ENCODE measurements at places on chromosomes 3 and 15.

DNA sequence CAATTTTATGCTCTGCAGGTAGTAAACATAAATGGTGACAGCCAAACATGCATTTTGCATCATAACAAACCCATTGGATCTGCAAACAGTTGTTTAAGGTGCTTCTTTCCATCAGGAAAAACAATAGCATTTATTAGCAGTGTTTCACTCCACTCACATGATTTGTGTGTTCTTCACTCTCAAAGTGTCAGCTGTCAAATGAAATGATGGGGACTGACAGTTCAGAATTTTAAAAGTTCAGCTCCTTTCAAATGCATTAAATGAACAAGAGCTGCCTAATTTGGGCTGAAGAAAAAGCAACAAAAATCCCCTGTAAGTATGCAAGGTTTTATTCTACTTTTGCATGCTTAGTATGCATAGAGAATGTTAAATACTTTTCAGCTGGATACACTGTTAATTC lies 145.2 kb upstream of the CDIN1 start:
- DNase-seq = no peak

GRCh38 chr3:84275532-84275931 lies 683.3 kb upstream of the CADM2 start:
- no peak for DNase-seq

DNA sequence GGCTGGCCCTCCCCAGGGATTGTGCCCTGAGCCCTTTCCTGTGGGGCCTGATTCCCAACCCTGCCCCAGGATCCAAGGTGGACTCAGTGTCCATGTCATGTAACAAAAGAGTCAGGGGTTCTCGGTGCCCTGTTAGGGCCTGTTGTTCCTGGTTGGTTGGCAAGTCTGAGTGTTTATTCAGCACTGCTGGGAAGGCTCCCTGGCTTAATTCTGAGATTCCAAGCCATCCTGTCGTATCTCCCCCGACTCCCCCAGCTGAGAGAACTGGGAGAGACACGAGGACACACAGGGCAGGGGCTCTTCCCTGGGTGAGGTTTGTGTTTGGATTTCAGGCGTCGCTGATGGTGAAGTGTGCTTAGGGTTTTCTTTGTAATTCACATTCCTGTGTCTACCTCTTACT lies 78.3 kb downstream of the EEFSEC start:
- DNase-seq = no peak

- no peak for DNase-seq
Measured at GRCh38 chr15:42032376-42033213, 11.8 kb upstream of the PLA2G4E start.

DNA sequence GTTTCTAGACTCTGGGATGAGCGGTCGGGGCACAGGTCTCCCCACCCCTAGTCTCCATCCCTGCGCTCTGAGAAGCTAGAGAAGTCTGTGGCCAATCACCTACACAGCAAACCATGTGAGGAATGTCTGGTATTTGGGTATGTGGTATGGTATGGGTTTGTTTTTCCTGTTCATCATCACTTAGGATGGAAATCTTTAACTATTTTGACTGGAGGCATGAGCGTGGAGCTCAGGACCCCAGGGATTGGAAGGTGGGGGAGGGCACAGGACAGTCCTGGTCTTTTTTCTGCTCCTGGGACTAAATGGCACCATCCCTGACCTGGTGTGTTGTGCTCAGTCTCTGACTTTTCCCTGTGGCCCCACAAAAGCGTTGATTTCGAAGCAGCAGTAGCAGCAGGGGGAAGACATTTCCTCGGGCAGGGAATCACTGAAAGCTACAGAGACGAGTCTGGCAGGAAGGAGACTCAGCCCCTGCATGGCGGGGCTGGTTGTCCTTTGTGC lies 191.7 kb upstream of the TPM1 start:
- no peak for DNase-seq

GRCh38 chr15:49492830-49493229 lies 69.8 kb downstream of the FGF7 start:
- peak; percentile 54 for DNase-seq

GRCh38 chr15:72312605-72313447 lies 7.1 kb downstream of the CELF6 start:
- DNase-seq = peak; percentile 5

DNA sequence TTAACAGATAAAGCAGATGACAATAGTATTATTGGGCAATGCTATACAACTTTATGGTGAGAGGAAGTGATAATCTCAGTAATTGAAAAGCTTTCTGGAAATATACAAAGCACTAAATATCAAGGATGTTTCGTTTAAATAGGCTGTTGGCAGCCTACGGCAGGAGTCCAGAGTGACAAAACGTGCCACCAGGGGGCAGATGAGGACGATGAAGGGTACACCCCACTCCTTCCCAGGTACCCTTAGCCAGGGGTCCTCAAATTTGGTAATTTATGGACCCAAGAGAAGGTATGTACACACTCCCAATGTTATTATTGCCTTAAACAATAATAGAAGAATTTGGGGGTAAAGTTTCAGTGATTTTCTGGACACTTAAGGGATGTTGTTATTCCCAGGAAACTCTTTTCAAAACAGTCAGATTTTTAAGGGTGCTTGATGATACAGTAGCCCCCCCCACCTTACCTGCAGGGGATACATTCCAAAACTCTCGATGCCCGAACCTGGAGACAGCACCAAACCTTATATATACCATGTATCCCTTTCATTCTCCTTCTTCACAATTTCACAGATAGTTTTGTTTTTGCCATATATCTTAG lies 1.4 kb upstream of the MAGEL2 start:
- no peak for DNase-seq

DNA sequence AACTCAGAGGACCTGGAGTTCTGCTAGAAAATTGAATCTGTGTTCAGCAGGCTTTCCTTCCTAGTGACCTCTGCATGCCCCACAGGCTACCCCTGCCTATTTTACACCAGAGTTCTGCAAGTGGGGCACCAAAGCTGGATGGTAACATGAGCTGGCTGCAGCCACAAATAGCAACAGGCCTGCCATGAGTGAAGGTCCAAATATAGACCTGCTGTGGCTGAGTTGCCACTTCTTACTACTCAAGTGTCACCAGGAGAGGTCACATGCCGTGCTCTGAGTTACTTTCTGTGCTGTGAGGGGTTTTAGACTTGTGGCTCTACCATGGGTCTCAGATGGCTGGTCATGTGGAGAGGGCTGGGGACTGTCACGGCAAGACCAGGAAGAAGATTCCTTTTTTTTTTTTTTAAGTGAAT lies at the start of gene FSD2:
Gene FSD2 (minus strand): TSS at position 76 of the 413 bp plus-strand sequence. CDS start 18,679 bp downstream, outside the sequence.
- no peak for DNase-seq

DNA sequence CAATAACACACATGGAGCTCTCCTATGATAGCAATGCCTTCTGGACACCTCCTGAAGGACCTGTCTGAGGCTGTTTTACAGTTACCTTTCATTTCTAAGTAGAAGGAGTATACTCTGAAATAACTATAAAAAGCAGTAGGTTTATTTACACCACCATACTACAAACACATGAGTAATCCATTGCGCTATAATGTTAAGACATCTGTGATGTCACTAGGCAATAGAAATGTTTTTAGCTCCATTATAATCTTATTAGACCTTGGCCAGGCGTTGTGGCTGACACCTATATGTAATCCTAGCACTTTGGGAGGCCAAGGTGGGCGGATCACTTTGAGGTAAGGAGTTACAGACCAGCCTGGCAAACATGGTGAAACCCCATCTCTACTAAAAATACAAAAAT lies 24.7 kb downstream of the PXK start:
- DNase-seq = no peak

DNA sequence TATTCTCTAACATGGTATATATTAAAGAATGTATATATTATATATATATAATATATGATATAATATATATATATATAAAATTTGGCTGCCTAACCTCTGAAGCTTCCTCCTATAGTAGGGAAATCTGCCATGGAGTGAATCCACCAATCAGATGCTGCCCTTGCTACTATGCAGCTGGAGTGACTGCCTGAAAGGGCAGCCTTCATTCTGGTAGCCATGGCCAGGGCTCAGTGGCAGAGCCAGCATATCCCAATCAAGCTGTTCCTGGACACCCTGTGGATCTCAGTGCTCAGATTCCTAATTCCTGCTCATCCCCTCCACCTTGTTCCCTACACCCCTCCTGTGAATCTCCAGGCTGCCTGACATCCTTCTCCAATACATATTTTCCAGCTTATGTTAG lies 2.2 kb upstream of the SH3GL3 start:
- no peak for DNase-seq

DNA sequence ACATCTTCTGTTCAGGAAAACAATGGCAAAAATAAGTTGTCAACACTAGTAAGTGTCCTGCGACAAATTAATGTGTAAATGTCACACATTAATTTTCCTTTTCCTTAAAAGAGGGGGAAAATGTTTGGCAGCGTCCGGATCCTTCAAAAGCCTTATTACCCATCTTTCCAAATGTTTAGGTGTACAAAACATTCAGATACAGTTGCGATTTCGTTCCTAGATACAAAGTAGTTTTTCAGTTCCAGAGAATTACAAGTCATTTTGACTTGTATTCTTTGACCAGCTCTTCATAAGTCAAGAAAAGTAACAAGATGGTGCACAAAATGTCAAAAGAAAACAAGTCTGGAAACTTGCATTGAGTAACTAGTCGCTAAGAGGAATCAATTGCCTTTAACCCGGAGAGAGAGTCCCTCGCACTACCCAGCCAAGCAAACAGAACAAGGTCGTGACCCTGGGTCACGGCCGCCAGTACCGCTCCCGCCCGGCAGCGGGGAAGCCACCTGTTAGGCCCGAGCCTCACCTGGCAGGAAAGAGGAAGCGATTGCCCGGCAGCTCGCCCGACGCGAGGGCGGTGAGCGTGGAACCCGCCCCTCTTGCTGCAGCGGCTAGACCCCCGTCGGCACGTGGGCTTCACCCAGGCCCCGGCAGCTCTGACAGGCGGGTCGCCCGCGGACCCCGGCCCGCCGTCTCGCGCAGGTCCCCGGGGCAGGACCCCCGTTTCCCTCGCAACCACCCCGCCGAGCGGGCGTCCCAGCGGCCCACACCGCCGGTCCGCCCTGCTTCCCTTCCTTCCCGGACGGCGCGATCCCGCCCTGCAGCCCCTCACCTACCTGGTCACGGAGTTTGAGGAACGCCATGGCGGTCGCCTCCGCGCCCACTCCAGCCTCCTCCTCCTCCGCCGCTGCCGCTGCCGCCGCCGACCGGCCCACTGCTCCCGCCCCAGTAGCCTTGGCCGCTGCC lies 61.0 kb upstream of the ANKRD28 start:
- no peak for DNase-seq

DNA sequence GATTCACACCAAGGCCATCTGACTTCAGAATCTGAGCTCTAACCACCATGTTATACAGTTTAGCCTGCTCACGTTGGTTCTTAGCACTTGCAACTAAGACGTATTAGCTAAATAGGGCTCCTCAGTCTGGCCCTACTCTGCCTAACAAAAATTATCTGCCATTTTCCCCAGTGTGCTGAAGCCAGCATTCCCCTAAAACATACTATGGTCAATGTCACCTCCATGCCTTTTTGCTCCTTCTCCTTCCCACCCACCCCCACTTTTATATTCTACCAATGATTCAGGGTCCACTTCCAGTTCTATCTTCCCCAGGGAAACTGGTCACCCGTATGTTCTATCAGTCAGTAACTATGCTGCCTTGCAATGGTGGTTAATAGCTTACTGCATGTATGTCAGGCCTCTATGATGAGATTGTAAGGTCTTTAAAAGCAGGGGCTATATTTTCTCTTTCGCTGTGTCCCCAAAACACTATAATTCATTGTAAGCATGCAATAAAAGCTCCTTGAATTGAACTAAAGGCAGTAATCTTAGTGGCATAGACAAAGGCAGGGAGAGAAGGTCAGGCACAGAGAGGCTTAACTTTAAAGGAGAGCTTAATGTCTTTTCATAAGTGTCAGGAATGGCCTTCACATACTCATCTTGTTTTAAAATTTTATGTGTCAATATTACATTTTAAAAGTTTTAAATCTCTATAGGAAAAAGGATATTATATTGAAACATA lies 23.3 kb downstream of the POPDC2 start:
- no peak for DNase-seq

GRCh38 chr3:51340013-51340829 lies 44.9 kb upstream of the MANF start:
- peak; percentile 82 for DNase-seq

GRCh38 chr3:184175506-184175905 lies 851 bp downstream of the AP2M1 start:
- DNase-seq = no peak

DNA sequence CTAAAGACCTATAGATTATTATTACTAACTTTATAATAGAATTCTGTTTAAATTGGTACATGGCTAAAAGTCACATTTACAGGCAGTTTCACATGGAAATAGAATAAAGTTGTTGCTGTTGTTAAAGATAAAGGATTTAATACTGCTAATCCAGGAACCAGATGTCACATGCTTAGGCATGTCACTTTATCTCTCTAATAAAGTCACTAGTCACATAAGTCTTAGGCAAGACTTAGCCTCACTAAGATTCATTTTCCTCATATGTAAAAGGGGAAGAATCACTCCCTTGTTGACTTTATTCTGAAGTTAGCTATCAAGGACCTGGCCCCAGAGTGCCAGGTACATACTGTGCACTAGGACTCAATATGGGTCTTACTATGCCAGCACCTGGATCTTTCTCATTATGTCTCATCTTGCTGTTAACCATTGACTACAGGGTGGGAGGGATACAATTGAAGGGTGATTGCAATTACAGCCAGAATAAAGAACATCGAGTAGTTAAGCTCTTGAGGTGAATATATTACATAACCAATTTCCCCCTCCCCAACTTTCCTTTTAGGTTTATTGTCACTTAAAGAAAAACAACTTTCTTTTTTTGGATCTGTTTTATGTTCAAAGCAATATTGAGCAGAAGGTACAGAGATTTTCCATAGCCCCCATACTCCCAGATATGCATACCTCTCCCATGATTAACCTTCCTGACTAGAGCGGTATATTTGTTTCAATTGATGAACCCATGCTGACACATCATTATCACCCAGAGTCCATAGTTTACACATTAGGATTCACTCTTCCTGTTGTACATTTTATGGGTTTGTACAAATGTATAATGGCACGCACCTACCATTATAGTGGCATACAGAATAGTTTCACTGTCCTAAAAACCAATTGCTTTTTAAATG lies 36.6 kb downstream of the LNP1 start:
- DNase-seq = no peak

DNA sequence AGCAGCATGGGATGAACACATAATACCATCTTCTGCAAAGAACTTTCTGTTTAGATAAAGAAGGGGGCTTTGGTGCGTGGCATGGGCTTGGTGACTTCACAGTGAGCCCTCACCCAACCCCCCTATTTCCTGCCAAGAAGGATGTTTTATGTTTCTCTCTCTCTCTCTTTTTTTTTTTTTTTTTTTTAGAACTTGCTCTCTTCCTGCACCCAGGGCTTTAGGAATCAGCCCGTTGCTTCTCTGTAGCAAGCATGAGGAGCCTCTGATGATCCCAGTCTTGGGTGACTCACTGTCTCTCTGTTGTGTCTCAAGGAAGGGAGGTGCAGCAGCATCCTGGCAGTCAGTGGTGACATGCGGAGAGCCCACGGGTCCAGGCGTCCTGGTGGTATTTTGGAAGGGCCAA lies 49.1 kb downstream of the CCK start:
- no peak for DNase-seq

GRCh38 chr3:150391161-150391560 lies 16.9 kb upstream of the TSC22D2 start:
- no peak for DNase-seq
